Ureter (tissue), 1 donor: ENCODE measurements at places on chromosomes 6 and 20. TPM values are rescaled to one million over a fixed set of nuclear protein-coding genes. Genes with fewer than 3 reads are reported as not detected.

The BICRAL gene
- total RNA-seq = 25.1 TPM

The TAGAP gene
- 4.9 TPM for total RNA-seq

The POPDC3 gene
- not detected for total RNA-seq

The SNX21 gene
- total RNA-seq = 31.4 TPM

The METTL24 gene
- total RNA-seq = 8.1 TPM

The ETV7 gene
- total RNA-seq = 7.6 TPM

The CST5 gene
- total RNA-seq = not detected

The RBBP8NL gene
- total RNA-seq = 11.4 TPM

The DACT2 gene
- 0.94 TPM for total RNA-seq

The RBPJL gene
- total RNA-seq = not detected

The CSNK2B gene
- total RNA-seq = 149 TPM

The NEURL2 gene
- total RNA-seq = 17.9 TPM

The PTPRT gene
- 0.10 TPM for total RNA-seq

The IL20RA gene
- 39.5 TPM for total RNA-seq

The SAMD5 gene
- total RNA-seq = 4.8 TPM

The OR2B6 gene
- not detected for total RNA-seq

The TMEM74B gene
- 3.6 TPM for total RNA-seq

The NTSR1 gene
- total RNA-seq = not detected

The FAM217A gene
- not detected for total RNA-seq

The PXMP4 gene
- 19.5 TPM for total RNA-seq

The GATA5 gene
- total RNA-seq = 4.1 TPM

The FILIP1 gene
- total RNA-seq = 11.3 TPM

The RBM12 gene
- 133 TPM for total RNA-seq

The BHLHE23 gene
- total RNA-seq = not detected

The SLC17A2 gene
- not detected for total RNA-seq

The CABLES2 gene
- total RNA-seq = 4.0 TPM

The ABCF1 gene
- 63.9 TPM for total RNA-seq

The RSPO3 gene
- total RNA-seq = 4.1 TPM

The DDO gene
- 0.42 TPM for total RNA-seq

The SH3BGRL2 gene
- total RNA-seq = 50.4 TPM

The RAB44 gene
- total RNA-seq = 1.0 TPM

The ID4 gene
- 32.5 TPM for total RNA-seq

The DEFB129 gene
- not detected for total RNA-seq

The ZC3H12D gene
- total RNA-seq = 2.4 TPM

The RTEL1 gene
- 45.9 TPM for total RNA-seq
